ENCODE measurements at places on chromosomes 5 and 9.

GRCh38 chr9:37620396-37620795 is 28.0 kb upstream of the TOMM5 start:
- DNase-seq, result no peak

- no peak for DNase-seq
Measured at GRCh38 chr9:80520231-80520630, 948.5 kb downstream of the TLE4 start.

- DNase-seq, result no peak
Measured at GRCh38 chr9:77451507-77451906, 196.6 kb downstream of the GNA14 start.

GRCh38 chr9:99345942-99346341 is 123.9 kb downstream of the SEC61B start:
- no peak for DNase-seq

DNA sequence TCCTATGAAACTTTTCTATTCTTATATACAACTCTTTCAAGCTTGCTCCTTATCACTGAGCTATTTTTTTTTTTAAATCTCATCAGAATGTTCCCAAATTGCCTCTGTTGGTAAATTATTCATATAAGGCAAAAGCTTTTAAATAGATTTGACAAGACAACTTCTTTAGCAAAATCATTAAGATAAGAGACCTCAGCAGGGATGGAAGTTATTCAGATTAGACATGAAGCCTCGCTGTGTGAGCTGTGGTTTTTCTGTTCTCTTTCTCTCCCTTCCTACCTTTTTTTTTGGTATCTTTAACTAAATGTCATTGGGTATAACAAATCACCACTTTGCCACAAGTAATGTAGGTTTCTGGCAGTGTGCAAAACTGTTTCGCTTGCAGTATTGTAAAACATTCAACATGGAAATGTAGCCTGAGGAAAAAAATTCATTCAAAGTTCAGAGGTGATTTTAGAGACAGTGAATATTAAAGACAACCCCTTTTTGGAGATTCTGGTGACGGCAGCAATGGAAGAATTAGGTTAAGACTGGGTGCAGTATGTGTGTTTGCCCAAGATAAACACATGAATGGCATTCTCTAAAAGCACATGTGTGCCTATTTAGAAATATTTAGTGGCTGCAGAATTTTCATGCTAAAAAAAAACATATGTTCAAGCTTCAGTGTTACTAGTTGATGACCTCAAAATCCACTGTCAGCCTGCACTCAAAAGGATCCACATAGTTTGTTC is 467.1 kb downstream of the ZNF608 start:
- no peak for DNase-seq

DNA sequence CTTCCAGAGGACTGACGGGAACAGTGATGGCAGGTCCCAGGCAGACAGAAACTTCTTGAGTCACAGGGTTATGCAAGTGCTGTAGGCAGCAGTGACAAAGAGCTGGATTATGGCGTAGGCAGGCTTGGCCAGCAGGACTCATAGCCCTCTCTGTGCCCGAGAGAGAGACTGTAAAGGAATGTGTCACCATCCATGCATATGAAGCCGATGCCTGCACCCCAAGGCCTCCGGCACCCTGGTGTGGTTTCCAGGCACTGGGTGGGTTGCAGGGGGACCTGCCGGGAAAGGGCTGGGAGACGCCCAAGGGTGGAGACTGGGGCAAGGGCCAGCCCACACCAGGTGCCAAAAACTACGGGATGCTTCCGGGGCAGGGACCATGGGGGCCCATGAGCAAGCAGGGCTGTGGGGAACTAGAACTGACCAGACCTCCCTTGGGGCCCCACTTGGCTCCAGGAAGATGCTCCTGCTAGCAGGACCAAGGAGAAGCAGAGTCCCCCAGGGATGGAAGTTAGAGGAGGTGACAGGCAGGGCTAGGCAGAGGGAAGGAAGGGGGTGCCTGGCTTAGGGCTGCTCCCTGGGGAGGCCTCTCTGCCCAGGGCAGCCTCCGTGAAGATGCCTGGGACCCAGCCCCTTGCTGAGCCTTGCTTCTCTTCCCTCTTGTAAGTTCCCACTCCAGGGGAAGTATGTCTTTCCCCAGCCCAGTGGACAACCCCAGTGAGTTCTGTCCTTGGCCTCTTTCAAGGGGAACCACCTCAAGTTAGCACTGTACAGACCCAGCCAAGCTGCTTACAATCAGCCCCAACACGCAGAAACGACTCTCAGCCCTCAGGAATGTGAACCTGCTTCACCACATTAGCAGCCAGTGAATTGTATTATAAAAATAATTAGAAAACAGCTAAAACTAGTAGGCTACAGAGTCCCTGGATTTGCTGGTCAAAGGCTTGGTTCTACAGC is 10.5 kb upstream of the IPPK start:
- DNase-seq, result no peak

- no peak for DNase-seq
Measured at GRCh38 chr5:140711794-140712193, 11.5 kb downstream of the ZMAT2 start.

DNA sequence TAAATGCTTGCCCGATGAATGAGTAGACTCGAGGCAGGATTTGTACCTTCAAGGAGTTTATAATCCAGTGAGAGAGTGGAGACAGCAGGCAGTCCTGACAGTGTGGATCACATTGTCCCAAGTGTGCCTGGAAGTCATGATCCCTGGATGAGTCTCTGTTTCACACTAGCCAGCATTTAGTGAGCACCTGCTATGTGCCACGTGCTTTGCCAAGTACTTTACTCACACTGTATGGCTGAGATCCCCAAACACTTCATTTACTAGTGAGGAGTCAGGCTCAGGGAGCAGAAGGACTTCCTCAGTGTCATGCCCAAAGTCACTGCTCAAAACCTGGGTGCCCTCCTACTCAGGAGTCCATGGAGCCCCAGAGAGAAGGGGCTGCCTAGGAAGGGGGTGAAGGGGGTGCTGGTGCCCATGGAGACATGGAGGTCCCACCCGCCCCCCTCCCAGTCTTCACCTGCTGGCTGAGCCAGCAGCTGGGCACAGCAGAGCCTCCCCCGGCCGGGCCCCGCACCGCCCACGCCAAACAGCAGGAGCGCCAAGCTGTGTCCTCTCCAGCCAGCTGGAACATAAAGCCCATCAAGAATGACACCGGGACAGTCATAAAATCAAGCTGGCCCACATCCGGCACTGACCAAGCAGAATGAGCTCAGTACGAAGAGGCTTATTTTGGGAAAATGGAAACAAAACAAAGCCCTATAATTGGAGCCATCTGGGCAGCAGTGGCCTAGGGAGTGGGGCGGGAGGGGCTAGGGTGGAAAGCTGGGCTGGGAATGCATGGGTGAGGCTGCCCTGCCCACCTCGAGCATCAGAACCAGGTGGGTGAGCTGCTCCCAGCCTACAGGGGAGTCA is 10.6 kb downstream of the LAMC3 start:
- peak; percentile 19 for DNase-seq

DNA sequence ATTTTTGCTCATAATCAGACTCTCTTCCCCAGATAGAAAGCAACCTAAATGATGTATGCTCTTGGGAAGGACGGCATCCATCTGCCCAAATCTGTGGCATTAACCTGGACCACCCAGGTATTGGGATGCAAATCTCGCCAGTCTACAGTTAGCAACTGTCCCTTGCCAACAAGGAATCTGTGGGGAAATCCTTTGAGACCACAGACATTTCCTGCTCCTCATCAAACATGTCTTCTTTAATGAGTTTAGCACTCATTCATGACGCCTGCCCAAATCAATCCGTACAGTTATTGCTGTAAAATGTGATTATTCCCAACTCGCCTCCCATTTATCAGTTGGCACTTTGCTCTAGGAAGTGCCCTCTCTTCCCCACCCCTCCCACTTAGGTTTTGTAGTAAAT is 7.8 kb downstream of the ROR2 start:
- DNase-seq, result no peak

- DNase-seq, result no peak
Measured at GRCh38 chr9:15211815-15212495, 95.1 kb downstream of the TTC39B start.

DNA sequence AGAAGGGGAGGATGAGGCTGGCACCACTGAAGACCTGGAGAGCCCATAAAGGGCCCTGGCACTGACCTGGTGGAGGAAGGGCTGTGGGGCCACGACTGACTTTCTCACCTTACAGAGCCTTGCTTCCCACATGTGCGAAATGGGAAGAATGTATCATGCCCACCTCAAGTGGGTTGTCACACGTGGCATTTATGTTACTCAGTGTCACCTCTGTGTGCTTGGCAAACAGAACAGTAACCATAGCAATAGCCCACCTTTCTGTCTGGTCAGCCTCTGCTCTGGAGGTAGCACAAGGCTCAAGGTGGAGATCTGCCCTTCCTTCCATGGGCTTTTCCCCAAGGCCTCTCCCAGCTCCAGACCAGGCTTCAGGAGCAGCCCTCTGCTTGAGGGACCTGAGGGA is 16.7 kb downstream of the TCF7 start:
- no peak for DNase-seq

DNA sequence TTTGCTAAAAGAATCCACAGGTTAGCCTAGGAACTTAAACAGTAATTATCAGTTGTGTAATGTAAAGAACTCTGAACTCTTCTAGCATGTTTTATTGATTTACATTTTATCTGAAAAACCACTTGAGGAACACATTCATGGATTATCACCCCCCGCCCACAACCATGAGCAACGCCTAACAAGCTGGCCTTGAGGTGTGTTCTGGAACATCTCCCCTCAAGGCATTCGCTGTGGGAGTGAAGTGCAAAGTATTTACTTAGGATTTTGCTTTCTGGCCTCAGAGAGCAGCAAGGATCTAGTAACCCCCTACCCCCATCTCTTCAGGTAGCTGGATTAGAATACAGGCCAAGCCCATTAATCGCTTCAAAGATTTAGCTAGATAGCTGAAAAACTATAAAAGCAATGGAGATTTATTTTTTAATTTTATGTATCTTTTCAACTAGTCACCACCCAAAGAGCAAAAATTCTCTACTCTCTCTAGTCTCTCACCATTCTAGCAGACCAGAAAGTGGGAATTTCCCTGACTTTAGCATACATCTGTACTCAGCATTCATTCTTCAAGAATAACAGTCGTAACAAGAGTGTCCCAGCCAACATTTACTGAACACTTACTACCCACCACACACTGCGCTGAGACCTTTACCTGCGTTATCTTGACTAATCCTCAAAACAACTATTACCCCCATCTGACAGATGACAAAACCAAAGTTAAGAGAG is 37.2 kb downstream of the DDX31 start:
- no peak for DNase-seq
